ENCODE measurements at places on chromosomes 7 and 10.

DNA sequence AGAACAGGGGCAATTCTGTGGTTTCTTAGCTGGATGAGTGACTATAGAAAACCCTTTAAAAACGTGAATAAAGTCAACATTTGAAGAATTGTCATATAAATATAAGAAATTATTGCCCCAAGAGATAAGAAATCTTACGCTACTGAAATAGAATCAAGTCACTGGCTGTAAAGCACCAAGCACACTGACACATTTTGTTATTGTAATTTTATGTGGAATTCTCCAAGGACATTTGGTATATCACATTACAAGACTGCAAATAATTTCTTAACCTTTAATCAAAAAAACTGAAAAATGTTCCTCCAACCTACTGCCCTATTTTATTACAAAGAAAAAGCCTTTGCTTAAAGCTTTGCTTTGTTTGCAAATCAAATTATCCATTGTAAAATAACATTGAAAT lies 383.3 kb downstream of the IPMK start:
- DNase-seq, result no peak

- DNase-seq, result no peak
Measured at GRCh38 chr7:138223402-138223879, 147.2 kb downstream of the AKR1D1 start.

DNA sequence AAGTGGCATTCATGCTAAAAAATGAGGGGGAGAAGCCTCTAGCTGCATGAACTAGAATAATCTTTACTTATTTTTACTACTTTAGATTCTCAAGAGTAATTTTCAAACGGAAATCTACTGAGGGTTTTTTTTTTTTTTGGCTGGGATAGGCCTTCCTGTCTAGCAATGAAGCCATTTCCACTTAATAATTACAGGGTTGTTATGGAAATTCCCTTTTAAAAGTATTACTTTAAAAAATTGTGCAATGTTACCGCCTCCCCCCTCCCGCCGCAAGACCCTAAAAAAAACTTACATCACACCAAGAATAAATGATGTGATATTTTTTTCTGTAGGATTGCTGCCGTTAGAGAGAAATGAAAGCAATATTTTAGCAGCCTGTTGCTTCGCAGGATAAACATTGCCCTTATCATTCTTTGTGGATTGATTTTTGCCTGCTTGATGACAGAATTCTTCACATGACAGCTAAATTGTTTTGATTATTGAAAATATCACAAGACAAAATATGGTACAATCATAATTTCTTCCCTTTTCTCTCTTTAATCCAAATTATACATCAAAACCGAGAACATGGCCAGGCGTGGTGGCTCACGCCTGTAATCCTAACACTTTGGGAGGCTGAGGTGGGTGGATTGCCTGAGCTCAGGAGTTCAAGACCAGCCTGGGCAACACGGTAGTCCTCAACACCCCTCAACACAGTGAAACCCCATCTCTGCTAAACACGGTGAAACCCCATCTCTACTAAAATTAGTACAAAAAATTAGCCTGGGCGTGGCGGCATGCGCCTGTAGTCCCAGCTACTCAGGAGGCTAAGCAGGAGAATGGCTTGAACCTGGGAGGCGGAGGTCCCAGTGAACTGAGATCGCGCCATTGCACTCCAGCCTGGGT lies 32.8 kb downstream of the ARL4A start:
- DNase-seq, result no peak

DNA sequence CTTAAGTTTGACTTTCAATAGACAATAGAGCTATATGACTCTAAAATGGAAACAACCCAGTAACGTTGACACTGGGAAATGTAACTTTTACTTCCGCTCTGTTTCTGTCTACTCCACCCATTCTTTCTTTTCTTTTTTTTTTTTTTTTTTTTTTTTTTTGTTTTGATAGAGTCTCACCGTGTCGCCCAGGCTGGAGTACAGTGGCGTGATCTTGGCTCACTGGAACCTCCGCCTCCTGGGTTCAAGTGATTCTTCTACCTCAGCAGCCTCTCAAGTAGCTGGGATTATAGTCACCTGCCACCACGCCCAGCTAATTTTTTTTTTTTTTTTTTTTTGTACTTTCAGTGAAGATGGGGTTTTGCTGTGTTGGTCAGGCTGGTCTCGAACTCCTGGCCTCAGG lies 13.9 kb downstream of the PRSS2 start:
- DNase-seq, result no peak

- no peak for DNase-seq
Measured at GRCh38 chr7:52670608-52671225, 364.7 kb upstream of the POM121L12 start.

GRCh38 chr10:49632406-49633317 lies 18.8 kb downstream of the CHAT start:
- no peak for DNase-seq

DNA sequence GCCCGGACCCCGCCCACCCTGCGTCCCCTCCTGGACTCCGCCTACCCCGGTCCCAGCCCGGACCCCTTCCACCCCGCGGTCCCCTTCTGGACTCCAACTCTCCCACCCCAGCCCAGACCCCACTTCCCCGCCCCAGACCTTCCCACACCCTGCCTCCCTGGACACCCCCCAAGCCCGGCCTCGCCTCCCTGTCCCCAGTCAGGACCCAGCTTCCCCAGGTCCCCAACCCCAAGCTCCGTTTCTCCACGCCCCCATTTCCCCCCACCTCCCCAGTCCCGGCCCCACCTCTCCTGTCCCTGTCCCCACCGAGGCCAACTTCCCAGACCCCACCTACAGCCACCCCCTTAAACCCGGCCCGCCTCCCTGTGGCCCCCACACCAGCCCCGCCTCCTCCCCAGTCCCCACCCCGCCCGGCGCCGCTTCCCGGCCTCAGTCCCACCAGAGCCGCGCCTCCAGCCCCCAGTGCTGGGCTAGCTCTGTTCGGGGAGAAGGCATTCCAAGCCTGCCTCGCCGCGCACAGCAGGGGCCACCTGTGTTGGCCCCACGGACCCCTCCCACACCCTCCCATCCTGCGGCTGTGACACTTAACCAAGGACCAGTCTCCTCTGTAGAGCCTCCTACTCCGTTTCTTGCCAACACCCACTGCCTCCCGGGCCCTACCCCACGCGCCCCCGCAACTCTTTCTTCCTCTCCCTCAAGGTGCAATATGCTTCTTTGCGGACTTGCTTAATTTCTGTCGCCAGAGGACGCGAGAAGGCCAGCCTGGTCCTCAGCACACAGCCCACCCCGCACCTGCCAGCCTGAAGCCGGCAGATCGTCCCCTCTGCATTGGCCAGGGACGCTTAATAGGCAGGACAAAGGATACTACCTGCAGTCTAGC lies 736 bp upstream of the ITIH5 start:
- no peak for DNase-seq

- no peak for DNase-seq
Measured at GRCh38 chr7:90759710-90760109, 163.6 kb downstream of the CDK14 start.

All from body of pancreas (tissue), 4 donors.